Activated naive CD4-positive, alpha-beta T cell (primary cell): ENCODE measurements at places on chromosomes 13 and 19.

- no peak for DNase-seq
Observed at GRCh38 chr19:10552510-10553053, 8.9 kb downstream of the ATG4D start.

DNA sequence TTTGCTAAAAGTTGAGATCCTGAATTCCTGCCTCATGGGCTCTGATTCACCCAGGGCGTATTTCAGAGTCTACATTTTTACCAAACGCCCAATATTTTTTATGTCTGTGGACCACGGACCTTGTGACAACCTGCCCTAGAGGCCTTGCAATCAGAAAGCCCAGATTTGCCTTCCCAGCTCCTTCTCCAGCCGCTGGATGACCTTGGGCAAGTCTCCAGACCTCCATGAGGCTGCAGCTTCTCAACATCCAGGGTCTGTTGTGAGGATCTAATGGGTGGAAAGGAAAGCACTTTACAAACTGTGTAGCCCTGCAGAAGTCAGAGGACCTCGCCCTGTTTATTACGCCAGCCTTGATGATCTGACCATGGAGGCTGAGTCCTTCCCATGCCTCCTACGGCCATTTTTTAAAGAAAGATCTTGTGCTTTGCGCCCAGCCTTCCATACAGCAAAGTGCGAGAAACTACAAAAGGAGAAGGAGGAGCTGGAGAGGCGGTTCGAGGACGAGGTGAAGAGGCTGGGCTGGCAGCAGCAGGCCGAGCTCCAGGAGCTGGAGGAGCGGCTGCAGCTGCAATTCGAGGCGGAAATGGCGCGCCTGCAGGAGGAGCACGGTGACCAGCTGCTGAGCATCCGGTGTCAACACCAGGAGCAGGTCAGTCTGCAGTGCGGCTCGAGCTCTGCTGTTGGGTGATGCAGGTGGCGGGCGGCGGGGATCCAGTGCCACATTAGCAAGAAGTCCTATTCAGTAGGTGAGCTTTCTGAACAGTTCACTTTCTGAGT lies 115.6 kb downstream of the SLC7A1 start:
- DNase-seq, result no peak

GRCh38 chr13:40116008-40116407 lies 460.5 kb downstream of the COG6 start:
- no peak for DNase-seq

DNA sequence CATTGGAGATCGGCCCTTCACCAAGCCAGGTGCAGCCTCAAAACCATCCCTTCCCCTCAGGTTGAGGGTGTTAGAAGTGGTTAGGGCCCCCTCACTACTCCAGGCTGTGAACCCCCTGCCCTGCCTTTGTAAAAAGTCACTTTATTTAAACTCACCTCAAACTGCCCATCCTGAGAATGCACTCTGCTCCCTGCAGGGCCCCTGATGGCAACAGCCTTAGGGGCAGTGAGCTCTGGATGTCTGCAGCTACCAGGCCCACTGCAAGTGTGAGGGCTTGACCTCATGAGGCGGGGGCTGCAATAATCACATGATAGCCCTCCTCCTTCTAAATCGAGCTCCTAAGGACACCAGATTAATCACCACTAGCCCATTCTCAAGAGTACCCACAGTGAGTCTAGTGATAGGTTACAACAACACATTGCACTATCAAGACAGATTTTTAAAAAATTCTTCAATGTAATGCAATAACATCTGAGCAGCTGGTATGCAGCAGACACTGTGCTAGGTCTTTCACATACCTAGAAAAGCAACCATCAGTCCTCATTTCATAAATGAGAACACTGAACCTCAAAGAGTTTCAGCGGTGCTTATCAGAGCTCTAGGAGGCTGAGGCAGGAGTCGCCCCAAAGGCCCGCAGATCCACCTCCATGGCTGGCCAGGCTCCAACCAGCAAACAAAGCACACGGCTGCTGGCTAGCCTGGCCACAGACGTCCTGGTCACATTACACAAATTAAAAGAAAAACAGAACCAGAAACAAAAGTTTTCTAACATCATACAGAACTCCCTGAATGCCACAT lies 26.0 kb downstream of the SLC7A1 start:
- no peak for DNase-seq

GRCh38 chr19:19487950-19488874 lies 27.1 kb downstream of the TSSK6 start:
- no peak for DNase-seq

DNA sequence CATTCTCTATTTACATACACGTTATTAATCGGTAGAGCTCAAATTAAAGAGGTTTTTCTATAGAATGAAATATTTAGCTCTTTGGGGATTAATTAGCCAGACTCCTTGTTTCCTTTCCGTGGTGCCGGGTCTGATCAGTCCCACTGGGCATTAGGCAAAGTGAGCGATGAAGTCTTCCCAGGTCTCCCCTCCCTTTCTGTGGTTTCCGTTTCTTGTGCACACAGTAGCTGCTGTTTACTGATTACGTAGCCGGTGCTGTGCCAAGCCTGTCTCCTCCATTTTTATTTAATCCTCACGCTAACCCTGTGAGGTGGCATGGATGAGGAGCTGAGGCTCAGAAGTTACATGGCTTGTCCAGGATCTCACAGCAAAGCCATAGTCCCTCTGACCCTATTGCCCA lies 9.0 kb downstream of the SLC25A15 start:
- DNase-seq, result no peak

DNA sequence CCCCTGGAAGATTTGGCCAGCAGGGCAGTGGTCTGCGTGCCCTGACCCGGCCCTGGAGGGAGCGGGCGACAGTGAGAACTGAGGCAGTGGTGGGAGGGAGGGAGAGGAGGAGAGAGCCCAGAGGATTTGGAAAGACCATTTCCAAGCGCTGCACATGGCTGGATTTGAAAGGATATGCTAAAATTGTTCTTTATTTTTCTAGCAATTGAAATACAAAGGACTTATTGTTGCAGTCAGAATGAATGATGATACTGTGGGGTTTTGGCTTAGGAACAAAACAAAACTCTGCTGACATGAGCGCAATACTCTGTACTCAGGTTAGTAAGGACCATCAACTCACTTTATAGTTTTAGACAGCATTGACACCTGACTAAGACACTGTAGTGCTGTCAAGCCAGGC lies 69.5 kb downstream of the TNFRSF19 start:
- DNase-seq, result no peak

DNA sequence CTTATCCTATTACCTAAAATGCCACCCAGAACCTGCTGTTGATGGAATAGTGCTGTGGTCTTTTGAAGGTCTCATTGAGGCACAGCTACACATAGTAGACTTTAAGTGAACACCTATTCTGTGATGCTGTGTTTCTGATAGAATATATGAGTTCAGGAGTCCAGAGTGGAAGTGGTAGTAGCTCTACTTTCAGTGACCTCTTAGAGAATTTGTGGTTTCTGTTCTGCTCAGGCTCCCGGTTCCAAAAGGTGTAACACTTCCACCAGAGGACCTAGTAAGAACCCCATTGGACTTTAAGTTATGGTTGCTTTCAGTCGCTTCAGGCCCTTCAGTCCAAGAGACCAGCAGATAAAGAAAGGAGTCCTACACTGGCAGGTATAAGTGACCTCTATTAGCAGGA lies 11.4 kb upstream of the MYCBP2 start:
- no peak for DNase-seq

GRCh38 chr13:50969691-50970090 lies 60.1 kb downstream of the RNASEH2B start:
- DNase-seq, result no peak

DNA sequence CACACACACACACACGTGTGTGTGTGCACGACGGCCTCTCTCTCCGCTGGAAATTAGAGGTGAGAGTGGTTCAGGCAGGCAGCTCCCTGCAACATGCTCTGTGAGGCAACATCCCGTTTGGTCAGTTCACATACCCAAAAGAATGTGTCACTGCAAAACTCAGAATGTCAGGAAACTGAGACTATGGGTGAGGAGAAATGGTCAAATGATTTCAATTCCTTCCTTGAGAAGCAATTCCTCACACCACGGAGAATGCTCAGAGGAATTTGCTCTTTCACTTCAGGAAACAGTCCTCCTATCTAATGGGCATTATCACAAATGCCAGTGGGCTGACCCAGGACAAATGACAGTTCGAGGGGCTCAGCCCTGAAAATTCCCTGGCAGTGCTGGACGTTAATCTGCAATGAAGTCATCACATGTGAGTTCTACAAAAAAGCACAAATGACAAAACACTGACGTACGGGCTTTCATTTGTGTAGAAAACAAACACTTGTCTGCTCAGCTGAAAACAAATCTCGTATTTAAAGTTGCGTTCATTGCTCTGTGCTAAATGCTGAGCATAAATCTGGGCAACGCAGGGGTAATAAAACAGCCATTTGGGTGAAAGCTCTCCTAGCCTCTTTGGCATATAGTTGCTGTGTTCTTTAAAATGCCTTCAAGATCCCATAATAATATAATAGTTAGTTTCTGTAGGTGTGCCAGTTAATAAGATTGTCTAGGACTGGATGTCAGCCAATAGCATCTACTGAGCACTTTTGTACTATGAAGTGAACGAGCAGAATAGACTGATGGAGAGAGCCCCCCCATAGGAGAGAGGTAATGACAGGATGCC lies 18.6 kb upstream of the LATS2 start:
- DNase-seq, result no peak

DNA sequence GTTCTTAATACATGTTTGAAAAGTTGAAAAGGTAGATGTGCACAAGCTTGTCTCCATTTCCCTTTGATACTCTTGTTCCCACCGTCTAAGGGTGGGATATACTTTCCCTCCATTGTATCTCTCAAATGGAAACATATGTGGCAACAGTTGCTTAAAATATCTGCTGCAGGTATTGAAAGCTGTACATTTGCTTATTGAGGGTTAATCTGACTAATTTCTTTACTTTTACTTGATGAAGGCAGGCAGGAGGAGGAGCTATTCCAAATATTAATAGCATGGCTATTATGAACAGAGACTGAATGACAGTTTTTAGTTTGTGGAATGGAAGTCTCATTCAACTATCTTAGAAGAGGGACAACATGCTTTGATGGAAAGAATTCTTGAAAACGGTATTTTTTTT lies 103.8 kb downstream of the SLC10A2 start:
- no peak for DNase-seq

DNA sequence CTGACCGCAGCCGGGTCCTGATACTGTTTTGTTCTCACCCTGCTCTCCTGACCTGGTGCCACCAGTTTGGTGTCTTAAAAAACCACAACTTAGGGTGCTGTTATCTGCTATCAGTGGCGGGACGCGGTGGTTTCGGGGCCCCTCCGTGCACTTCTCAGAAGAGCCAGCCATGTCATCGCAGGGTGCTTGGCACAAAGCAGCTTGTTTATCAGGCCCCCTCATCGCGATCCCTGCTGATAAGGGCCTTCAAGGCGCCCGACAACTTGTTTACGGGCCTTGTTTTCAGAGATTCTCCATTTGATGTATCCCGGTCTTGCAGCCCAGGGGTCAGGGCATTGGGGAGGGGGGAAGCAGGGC lies 58.1 kb upstream of the KLF2 start:
- no peak for DNase-seq

GRCh38 chr13:55553701-55554100 lies 1587.0 kb upstream of the PRR20A start:
- DNase-seq, result no peak

- DNase-seq, result no peak
Observed at GRCh38 chr13:76622315-76623040, 263.7 kb downstream of the KCTD12 start.

- DNase-seq, result no peak
Observed at GRCh38 chr13:35485424-35485823, 8.9 kb upstream of the MAB21L1 start.

GRCh38 chr13:78323848-78324247 lies 279.5 kb downstream of the POU4F1 start:
- DNase-seq, result no peak

DNA sequence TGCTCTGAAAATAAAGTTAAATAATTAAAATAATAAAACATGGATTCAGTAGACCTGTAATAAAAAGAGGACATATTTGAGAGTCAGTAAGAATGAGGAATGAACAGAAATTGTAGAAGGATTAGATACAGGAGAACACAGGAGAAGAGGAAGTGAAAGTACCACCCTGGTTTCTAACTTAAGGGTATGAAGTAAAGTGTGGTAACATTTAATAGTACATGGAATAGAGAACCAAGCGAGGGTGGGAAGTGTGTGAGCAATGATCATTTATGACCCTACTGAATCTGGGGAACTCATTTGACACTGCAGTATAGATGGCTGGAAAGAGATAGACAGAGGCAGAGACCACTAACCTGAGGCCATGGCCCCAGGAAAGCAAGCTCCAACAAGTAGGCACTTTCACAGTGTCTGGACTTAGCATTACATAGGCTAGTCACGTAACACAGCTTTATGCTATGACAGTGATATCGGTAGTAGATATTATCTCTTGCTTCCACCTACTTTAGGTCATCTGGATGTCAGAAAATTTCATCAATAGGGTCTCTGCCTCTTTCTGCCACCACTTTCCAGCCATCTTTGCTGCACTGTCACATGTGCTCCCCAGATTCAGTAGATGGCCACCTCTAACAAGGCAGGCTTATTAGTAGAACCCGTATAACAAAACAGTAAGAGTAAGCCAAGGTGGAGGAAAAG lies 633.9 kb upstream of the MIR17HG start:
- DNase-seq, result no peak

DNA sequence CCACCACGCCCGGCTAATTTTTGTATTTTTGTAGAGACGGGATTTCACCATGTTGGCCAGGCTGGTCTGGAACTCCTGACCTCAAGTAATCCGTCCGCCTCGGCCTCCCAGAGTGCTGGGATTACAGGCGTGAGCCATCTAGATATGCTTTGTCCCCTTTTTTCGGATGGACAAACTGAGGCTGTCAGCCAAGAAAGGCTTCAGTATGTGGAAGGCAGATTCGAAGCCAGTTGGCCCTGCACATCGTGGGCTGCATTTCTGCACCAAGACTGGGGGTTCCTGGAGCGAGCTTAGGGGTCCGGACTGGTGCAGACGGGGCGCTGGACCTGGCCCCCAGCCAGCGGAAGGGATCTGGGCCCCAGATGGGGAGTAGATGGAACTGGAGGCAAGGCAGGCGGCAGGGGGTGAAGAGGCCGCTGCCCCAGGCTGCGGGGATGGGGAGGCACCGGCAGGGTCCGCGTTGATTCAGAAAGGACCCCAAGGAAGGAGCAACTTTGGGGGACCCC lies 9.7 kb upstream of the JUND start:
- no peak for DNase-seq

- no peak for DNase-seq
Observed at GRCh38 chr13:53821632-53822031, 793.0 kb downstream of the OLFM4 start.

- no peak for DNase-seq
Observed at GRCh38 chr13:19960653-19960976, 2.1 kb downstream of the ZMYM2 start.

GRCh38 chr13:95479731-95480130 lies 72.8 kb upstream of the CLDN10 start:
- no peak for DNase-seq

- DNase-seq, result no peak
Observed at GRCh38 chr19:34436716-34437115, 8.5 kb downstream of the UBA2 start.

DNA sequence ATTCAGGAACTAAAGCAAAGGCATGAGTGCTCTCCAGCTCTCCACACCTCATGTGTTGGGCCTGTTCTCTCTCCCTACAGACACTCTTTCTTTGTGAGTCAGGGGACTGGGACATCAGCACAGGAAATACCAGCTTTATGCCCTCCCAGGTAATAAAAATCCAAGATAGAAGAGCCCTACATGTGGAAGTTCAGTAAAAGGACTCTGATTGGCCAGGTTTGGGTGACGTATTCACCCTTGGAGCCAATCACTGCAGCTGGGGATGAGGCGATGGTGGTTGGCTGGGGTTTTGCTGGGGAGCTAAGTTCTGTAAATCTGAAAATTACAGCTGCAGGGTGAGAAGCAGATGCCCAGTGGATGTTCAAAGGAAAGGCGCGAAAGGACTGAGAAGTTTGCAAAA lies 32.5 kb downstream of the CCDC70 start:
- no peak for DNase-seq
